ENCODE measurements at places on chromosomes 2 and 18.

DNA sequence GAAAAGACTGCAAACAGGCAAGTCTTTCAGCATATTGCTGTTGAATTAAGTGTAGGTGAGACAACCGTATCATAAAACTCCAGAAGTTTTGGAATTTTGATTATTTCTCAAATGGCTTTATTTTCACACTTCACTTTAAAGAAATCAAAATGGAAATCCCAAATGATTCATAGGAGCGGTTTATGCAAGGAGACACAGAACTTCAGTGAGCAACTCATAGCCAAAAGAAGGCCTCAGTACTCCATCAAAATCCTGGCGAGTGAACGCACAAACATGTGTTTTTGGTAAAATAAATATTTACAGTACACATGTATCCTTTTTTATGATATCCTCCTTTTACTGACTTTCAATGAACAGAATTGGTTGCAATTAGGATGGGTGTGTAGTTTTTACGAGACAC, 140.4 kb upstream of the APCDD1 start:
- no peak for DNase-seq

GRCh38 chr2:105254531-105255210, 13.1 kb downstream of the GPR45 start:
- DNase-seq = no peak

DNA sequence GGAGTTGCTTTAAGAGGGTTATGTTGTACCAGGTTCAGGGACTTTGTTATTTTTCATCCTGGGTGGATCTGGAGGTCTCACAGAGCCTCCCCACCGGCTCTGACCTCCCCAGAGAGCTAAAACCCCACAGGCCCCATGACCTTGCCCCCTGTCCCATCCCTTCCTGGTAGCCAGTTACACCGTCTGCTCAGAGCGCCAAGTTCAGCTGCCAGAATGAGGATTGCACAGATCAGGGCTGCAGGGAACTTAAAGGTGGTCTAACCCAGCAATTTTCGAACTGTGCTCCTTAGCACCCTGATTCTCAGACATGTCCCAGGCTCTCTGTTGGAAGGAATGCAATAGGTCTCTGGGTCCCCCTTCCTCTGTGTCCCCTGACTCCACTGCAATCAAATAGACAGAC, 32.1 kb downstream of the ATOH8 start:
- DNase-seq = no peak

DNA sequence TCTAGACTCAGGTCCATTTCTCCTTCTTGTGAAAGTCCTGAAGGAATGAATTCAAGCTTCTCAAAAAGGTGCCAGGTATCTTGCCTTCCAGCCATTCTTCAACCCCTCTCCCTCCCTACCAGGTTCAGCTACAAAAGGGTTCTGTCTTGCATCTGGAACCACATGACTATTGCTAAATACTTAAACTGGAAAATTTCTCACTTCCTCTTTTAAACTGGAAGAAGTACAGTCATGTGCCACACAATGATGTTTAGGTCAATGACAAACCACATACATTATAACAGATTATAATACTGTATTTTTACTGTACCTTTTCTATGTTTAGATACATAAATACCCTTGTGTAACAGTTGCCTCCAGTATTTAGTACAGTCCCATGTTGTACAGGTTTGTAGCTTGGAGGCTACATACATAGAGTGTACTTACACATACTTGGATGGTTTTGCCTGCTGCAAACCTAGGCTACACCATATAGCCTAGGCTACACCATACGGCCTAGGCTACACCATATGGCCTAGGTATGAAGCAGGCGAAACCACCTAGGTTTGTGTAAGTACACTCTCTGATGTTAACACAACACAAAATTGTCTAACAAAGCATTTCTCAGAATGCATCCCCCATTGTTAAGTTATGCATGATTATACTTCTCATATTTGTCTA, 142.0 kb upstream of the DNMT3A start:
- no peak for DNase-seq

DNA sequence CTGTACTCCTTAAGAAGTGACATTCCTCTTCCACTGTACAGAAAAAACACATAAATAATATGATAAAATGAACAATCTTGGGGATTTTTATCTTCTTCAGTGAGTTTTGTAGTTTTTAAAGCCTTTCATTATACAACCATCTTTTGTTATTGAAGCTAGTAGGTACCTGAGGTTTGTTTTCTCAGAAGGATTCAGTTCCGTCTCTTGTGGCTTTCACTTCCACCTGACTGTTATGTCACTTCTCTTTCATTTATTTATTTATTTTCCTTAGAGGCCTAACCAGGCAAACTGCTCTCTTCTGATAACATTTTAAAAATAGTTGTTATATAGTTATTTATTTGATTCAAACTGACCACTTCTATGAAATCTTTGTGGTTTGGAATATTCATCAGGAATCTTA, 464.2 kb downstream of the CCDC85A start:
- DNase-seq = no peak

DNA sequence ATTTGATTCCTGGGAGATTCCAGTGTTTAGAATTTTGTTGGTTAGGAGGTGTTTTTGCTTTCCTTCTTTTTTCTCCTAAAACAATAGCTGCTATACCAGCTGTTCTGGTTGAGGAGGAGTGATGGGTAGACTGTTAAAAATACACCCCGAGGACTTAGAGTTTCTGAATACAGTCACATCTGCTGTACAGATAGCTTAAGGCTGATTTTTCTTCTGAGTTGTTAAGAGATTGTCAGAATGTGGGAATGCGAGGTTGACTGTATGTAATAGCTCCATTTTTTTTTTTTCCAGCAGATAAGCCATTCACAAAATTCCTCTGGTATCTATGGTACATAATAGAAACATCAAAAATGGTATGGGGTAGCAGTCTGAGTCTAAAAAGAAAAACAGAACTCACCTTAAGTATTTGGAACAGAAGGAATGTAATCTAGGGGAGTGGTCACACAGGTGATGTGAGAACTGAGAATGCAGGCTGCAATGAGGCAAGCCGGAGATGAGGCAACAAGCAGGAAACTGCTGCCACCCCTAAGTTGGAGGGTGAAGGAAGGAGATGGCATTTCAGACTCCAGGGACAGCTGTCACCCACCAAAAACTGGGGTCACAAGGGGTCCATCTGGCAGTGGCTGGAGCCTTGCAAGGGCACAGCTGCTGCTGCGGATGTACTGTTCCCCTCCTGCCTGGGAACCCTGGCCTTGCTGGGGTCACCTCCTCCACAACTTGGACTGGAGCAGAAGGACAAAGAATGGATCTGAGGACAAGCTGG, 2.4 kb downstream of the DGKD start:
- no peak for DNase-seq

- DNase-seq = no peak
These were observed 69.6 kb upstream of the RTN4 start for GRCh38 chr2:55119711-55120487.

DNA sequence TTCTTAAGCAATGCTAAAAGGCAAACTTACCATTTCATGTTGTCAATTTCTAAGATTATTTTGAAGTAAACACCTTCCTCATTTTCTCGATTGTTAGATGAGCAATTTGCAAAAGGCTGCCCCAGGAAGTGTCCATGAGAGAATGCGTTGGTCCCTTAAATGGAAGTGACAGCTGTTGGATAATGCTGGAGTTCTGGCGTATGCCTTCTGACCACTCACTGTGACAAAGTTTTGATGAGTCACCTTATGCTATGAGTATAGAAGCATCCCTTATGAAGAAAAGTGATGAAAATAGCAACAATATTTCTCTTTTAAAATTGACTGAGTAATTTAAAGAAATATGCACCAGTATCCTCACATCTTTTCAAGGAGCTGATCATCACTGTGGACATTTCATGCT, 1497.5 kb downstream of the DPP10 start:
- no peak for DNase-seq

DNA sequence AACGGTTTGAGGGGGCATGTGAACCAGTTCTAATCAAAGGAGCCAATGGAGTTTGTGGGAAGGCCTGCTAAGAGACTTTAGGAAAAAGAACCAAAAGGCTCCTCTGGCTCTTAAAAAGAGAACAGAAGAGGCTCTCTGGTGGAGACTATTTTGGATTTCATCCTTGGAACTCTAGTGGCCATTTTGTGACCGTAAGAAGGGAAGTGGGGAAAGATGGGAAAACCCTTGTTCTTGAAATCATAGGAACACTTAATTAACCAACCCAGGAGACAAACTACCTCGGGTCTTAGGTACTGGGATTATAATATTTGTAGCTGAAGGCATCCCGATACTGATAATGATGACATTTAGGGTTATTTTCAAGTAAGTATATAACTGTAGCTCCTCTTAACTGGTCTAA, 125.3 kb upstream of the SP3 start:
- DNase-seq = no peak

GRCh38 chr2:173865971-173866873, 99.0 kb downstream of the SP3 start:
- no peak for DNase-seq

- DNase-seq = no peak
These were observed 57.4 kb upstream of the AMMECR1L start for GRCh38 chr2:127943186-127943585.

GRCh38 chr2:14635391-14635871, 2.9 kb downstream of the LRATD1 start:
- no peak for DNase-seq

DNA sequence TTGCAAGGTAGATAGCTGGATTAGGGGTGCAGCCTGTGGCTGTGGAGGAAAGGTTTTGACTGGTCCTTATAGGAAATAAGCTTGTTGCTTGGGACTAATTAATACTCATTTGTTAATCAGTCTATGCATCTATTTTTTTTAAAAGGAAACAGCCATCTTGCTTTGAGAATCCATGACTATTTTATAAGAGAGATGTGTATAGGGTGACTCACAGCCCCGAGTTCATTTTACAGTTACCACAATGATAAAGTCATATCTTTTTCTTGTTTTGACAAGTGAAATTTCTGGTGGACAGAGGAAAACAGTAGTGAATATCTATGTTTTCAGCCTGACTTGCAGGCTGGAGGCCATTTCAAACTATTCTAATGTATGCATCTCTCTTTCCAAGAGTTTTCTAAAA, 193.5 kb upstream of the CCDC68 start:
- DNase-seq = no peak

DNA sequence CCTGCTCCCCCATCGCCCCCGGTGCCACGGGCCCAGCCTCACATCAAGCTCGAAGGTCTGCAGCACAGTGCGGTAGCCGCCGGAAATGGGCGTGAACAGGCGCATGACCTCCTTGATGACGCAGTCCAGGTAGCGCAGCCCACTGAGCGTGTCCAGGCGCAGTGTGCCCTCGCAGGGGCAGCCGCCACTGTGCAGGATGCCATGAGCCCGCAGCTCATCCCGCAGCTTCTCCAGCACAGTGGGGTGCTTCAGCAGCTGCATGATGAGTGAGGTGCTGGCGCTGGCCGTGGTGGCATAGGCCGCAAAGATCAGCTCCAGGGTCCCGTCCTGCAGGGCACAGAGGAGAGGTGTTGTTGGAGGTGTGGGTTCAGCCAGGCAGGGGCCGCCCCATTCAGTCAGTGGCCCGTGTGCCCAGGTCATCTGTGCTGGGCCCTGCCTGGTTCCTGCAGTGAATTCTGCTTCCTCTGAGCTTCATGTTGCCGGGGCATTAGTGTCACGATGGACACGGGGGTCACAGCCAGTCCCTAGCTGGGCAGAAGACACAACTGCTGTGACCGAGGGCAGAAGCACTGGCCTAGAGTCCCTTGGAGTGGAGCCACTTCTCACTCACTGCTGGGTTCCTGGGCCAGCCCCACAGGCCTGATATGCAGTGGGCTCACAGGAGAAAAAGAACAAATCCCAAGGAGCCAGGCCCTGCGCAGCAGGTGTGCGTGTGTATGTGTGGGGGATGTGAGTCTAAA, 14.5 kb downstream of the CYP26B1 start:
- no peak for DNase-seq

GRCh38 chr2:79977792-79978191, 326.8 kb downstream of the LRRTM1 start:
- no peak for DNase-seq

- DNase-seq = no peak
These were observed 242.7 kb upstream of the MYT1L start for GRCh38 chr2:2573658-2574293.

DNA sequence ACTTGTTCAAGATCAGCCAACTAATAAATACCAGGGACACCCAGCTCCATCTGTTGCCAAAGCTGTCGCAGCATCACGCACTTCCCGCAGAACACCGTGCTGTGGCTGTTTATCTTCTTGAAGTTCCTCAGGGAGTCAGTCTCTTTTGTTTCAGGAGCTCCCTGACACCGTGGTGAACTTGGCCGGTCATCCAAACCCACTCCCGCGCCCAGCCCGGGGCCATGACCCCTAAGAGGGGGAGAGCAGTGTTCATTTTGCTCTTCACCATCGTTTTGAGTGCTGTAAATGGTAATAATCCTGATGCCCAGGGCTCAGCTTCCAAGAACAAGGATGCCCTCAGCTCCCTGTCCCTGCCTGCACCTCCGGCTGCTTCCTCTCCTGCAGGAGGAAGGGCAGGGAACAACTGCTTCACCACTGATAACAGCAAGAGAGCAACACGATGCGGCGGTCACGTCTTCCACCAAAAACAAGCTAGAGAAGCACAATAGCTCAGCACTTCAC, 131.4 kb downstream of the SEPTIN10 start:
- DNase-seq = no peak

GRCh38 chr2:212580117-212580516, 41.5 kb upstream of the ERBB4 start:
- no peak for DNase-seq

GRCh38 chr2:235230821-235231601, 262.8 kb upstream of the AGAP1 start:
- DNase-seq = no peak

- no peak for DNase-seq
These were observed 63.8 kb downstream of the RTP5 start for GRCh38 chr2:241933179-241933911.

DNA sequence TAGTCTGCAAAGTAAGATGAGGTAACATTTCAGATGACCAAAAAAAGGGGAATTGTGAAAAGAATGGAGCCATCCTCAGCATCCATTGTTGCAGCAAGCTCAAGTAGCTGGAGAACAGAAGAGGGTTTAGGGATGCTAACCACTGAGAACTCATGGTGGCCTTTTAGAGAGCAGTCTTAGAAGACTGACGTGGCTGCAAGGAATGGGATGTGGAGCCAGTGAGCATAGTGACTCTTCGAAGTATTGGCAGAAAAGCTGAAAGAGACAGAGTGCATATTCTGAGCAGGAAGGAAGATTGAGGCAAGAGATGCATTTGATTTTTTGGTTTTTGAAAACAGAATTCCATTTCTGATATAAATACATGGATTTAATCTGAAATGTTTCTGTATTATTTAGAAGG, 151.2 kb downstream of the UBE2E3 start:
- DNase-seq = no peak

DNA sequence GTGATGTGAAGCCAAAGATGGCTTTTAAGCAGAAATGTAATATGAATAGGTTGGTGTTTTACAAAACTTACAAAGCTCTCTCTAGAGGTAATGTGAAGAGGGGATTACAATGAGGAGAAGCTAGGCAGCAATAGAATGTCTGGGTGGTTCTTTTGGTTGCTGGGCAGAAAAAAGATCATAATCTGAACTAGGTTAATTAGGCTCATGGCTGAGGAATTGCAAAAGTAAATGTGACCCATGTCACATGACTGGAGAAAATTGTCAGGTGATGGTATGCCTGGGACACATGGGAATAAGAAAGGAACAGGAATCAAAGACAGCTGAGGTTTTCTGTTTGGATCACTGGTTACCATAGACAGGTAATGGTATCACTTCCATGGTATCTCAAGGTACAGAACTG, 7.5 kb upstream of the RIT2 start:
- DNase-seq = no peak
